ENCODE measurements at places on chromosomes 11 and 22. TPM values are rescaled to one million over a fixed set of nuclear protein-coding genes. Genes with fewer than 3 reads are reported as not detected.

IGSF9B gene
- 38.6 TPM for total RNA-seq

OR52I2 gene
- not detected for total RNA-seq

NPTXR gene
- 9.0 TPM for total RNA-seq

DENND5A gene
- 61.9 TPM for total RNA-seq

MMP13 gene
- total RNA-seq = not detected

APOL5 gene
- total RNA-seq = not detected

SEC14L6 gene
- total RNA-seq = not detected

CHST1 gene
- total RNA-seq = not detected

P2RX6 gene
- 1.2 TPM for total RNA-seq

Measured in CD4-positive, alpha-beta memory T cell (primary cell).